Psoas muscle (tissue), 8 donors: ENCODE measurements at places on chromosomes 12 and 14. TPM values are rescaled to one million over a fixed set of nuclear protein-coding genes. Genes with fewer than 3 reads are reported as not detected.

Gene TAS2R42
- not detected for total RNA-seq

Gene AMHR2
- total RNA-seq, result 0.40 TPM

Gene ETNK1
- 8.7 TPM for total RNA-seq

Gene CYP27B1
- total RNA-seq, result 0.50 TPM

Gene PTGES3
- 192 TPM for total RNA-seq

Gene GLI1
- 0.86 TPM for total RNA-seq

Gene C12orf42
- not detected for total RNA-seq

Gene CACNB3
- 3.5 TPM for total RNA-seq

DNA sequence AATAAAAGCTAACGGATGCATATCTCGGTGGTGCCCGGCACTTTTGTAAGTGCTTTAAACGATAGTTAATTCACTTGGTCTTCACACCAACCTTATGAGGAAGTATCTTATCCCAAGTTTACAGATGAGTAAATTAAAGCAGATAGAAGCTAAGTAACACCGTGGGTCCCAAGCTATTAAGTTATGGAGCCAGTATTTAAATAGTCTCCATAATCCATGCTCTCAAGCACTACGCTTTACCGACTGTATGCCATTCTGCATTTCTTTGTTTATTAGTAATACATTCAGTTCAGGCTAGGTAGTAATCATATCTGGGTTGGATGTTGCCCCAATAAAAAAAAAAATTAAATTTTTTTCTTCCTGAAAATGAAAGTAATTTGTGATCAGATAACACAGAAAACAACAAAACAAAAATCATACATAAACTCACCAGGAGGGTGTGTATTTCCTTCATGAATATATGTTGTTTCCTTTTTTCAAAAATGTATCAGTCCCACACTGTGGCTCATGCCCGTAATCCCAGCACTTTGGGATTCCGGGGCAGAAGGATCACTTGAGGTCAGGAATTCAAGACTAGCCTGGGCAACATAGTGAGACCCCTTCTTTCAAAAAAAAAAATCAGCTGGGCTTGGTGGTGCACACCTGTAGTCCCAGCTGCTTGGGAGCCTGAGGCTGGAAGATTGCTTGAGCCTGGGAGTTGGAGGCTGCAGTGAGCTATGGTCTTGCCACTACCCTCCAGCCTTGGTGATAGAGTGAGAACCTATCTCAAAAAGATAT, 1.4 kb upstream of the M6PR start:
- DNase-seq, result no peak

DNA sequence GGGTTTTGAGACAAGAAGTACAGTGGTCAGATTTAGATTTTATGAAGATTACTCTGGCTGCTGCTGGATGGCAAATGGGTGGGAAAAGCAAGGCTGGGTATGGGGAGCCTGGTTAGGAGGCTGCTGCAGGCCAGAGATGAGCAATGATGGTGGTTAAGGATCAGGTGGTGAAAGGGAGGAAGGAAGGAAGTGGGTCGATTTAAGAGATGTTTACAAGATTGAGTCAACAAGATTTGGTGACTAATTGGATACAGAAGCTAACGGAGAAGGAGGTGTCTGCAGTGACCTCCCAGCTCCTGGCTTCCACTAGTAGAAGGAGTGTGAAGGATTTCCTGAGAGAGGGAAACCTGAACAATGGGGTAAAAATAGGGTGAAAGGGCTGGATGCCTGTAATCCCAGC, 18.7 kb downstream of the NOS1 start:
- DNase-seq, result no peak

- DNase-seq, result no peak
Measured at GRCh38 chr12:78340406-78340805, 509.7 kb downstream of the NAV3 start.

GRCh38 chr14:84857571-84857970, 672.4 kb upstream of the FLRT2 start:
- DNase-seq, result no peak

DNA sequence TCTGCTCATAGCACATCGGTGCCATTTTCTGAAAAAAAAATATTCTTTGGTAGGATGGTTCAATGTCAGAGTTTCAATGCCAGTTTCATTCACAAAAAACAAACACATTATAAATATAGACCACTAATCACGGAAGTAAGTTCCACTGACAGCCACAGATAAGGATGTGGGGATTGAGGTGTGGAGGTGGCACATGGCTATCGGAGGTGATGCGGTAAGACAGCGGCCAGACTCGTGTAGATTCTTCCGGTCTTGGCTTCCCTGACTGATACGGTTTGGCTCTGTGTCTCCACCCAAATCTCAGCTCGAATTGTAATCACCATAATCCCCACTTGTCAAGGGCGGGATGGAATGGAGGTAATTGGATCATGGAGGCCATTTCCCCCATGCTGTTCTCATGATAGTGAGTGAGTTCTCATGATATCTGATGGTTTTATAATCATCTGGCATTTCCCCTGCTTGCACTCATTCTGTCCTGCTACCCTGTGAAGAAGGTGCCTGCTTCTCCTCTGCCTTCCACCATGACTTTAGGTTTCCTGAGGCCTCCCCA, 693.4 kb downstream of the VRK1 start:
- no peak for DNase-seq

- no peak for DNase-seq
Measured at GRCh38 chr12:88432531-88433490, 147.5 kb downstream of the KITLG start.

GRCh38 chr12:47020211-47020821, 59.1 kb upstream of the PCED1B start:
- DNase-seq, result no peak

DNA sequence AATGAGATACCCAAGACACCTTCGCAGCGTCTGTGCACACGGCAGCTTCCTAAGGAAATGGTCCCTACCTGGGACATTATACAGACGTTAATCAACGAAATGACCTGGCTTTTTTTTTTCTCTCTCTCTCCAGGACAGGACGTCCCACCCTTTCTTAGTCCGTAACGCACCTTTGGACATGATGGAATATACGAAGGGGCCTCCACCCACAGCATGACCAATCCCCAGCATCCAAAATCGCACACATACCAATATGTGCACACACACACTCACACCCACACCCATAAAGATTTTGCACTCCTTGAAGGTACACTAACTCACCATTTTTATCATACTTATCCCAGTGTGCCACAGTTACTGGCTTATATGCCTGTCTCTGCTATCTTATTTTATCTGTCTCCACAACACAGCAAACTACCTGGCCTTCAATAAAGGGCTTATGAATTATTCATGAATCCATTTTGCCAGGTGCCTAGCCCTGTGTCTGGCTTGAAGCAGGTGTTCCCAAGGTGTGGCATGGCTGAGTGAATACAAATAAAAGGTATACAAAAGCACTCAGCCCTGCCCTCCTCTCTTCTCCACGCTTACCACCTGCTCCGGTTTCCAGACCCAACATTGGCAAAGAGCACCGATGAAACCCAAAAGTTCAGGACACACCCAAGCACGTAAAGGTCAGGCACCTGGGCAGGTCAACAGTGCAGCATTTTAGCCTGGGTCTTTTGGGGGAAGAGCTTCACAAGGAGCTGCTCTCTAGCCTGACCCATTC, 2.2 kb downstream of the SCNN1A start:
- DNase-seq, result no peak

DNA sequence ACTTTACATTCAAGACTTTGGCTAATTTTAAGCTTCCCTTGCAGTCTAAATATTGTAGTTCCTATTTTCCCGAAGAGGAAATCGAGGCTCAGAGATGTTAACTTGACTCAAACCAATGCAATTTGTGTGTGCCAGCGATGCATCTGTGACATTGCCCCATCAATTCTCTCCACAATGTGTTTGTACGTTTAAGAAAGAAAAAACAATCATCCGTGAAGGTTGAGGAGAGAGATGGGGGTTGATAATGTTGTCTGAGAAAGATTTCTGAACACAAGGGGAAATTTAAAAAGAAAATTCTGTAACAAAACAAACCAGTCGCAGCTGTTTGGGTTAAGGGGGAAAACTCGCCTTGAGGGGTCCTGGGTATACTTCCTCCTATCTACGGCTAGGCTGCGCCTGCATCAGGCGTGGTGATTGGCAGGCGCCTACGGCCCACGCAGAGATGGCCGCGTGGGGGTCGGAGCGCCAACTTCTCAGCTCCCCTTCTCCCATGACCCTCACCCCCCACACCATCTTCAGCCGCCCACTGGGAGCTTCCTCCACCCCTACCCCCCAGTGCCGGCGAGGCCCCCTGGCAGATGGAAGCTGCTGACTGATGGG, 12.3 kb downstream of the SIX1 start:
- DNase-seq, result no peak

- no peak for DNase-seq
Measured at GRCh38 chr12:128978067-128978466, 124.8 kb downstream of the GLT1D1 start.

DNA sequence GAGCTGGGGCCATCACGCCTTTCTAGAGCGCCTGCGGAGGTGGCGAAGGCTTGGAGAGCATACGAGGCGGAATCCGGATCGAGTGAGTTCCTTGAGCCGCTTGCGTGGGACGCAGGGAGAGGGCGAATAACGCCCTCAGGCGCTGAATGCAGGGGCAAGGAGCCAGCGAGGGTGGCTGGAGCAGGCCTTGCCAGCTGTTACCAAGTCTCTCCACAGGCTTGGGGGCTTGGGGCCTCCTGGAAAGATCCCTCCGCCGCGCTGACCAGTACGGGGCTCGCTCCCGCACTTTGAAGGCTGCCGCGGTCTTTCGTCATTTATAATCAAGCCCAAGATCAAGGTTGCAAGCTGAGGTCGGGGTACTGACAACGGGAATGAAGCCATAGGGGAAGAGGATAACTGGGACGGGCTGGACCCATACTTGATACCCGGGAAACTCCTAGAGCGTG, 1.2 kb downstream of the FLRT2 start:
- DNase-seq, result peak; percentile 56

DNA sequence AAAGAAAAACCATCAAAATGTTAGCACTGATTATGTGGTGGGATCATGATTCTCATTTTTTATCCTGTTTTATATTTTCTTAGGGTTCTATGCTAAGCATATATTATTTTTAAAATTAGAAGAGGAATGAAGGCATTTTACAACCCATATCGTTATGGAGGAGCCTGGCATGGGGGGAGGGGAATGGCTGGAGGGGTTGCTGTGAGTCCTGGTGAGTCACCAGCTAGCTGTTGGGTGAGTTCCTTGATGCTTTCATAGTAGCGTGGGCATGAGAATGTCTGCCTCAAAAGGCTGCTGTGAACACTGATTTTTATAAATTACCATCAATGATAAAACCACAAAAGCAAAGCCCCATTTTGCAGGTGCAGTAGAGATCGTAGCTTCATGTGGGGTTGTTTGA, 46.9 kb downstream of the C14orf132 start:
- DNase-seq, result no peak

DNA sequence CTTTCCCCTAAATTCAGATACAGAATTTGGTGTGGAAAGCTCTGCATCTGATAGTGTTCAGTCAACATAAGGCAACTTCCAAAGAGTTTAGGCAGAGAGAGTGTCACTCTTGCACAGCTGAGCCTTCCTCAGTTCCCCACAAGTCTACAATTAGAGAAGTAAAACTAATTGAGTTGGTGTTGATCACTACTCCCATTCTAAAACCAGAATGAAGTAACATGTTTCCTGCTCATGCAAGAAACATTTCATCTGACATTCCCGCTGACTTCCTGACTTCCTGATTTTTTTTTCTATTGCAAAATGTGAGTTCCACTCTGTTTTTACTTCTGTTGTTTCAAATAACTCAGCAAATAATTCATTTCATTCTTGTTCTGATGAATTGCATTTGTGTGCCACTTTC, 271.0 kb downstream of the ALG10B start:
- DNase-seq, result no peak

DNA sequence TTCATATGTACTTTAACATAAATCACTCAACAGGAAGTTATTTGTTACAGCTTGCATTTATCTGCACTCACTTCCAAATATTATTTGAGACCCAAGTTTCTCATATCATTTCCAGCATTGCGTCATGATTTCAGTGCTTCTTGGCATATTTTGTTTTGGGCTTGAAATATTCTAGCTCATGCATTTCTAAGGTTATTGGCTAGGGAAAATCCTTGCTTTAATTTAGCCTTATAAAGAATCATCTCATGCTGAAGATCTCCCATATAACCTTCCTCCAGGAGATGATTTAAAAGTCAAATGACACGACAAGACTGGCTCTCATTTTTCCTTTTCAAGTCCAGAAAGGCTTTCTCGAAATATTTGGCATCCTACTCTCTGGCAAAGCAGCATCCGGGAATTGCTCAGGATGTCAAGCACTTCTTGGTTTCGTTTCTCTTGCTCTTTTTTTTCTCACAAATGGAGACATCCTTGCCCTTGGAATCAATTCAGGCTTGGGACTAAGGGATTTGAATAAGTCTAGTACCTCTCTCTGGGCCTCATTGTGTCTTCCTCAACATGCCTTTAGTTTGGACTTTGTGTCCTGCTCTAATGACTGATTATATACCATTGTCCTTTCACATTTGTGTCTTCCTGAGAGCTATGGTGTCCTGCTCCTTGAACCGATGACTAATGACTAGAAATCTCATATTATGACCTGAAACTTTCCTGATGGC, 295.0 kb downstream of the RMST start:
- no peak for DNase-seq

DNA sequence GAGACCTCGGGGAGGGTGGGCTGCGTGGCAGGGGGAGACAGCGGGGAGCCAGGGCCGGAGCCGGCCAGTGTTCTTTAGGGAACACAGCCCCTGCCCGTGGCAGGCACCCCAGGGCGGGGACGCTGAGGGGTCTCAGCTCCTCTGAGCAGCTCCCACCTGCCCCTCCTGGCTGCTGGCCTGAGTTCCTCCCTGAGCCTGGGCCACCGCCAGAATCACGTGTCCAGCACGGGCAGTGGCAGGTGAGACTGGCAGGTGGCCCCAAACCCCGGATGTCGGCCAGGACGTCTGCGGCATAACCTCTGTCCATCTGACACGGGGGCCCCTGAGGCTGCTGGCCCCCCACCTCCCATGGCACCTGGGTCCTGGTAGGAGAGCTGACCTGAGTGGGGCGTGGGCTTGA, 25.1 kb downstream of the NOC4L start:
- DNase-seq, result peak; percentile 6

DNA sequence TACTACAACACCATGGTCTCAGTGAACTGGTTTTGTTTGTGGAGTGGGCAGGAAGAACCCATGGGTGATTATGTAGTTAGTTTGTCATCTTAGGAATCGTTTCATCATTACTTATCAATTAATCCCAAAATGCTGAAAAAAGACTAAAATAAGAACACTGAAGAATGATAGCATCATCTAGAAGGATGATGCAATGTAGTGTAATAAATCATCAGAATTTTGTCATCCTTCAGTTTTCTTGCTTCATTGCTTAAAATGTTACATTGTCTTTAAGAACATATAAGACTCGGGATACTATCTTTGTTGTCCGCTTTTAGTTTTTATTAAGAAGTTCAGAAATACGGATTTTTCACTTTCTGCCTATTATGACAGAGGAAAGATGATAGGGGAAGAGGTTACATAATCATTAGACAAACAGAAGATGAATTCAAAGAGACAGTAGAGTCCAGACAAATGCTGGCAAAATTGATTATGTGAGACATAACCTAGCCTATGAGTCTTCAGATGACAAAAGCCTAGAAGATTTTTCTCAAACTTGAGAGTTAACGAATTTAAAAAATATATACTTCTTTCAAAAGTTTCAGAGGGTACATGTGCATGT, 10.8 kb upstream of the SMOC1 start:
- no peak for DNase-seq
